ENCODE measurements at places on chromosomes 1 and 21.

DNA sequence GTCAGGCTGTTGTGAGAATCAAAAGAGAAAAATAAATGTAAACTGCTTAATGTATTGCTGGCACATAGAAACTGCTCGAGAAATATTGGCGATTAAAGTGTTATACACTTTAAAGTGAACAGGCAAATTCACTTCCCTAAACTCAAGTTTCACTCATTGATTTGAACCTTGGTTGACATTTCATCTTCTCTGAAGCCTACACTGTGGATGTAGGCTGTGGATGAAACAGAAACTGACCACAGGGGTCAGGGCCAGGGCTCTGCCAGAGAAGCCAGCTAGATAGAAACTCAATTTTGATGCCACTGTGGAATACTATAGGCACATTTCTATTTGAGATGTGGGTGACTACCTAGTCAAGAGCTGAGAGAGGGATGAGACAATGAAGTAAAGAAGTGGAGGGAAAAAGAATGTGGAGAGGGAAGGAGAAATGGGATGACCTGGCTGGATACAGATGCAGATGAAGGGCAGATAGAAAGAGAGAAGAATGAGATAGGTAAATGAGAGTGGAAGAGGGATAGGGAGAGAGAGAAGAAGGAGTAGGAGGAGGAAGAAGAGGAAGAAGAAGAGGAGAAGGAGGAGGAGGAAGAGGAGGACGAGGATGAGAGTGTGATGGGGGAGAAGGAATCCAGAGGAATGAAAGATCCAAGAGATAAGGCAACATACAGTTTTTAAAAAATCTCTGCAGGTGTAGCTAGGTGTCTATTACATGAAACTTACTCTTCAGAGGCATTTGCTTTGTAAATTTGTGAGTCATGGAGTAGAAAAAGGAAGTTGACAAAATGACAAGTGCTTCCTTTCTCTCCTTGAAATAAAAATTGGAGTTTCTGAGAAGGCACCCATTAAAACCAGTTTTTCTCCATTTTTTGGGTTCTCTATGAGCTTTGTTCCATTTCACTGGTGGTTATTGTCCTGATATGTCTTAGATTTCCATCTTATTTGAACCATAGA, 17.4 kb upstream of the CD1D start:
- DNase-seq: no peak

DNA sequence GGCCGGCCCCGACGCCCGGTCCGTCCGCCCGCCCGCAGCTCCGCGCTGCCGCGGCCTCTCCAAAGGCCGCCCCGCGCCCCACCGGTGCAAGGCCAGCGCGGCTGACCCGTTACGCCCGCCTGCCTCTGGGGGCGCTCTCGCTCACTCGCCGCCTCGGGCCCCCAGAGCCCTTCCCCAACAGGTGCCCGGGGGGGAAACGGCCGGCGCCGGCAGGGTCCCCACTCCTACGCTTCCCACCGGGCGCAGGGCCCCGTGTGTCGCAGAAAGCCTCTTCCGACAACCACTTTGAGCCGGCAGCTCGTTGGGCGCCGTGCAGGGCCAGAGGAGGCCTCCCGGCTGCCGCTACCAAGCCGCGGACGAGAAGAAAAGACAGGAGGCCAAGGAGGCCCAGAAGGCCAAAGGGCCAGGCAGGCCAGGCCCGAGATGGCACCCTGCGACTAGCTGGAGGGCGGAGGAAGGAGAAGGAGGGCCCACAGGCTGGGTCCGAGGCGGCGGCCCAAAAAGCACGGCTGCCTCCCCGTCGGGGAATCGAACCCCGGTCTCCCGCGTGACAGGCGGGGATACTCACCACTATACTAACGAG, 64.9 kb upstream of the FCGR2A start:
- DNase-seq: no peak

DNA sequence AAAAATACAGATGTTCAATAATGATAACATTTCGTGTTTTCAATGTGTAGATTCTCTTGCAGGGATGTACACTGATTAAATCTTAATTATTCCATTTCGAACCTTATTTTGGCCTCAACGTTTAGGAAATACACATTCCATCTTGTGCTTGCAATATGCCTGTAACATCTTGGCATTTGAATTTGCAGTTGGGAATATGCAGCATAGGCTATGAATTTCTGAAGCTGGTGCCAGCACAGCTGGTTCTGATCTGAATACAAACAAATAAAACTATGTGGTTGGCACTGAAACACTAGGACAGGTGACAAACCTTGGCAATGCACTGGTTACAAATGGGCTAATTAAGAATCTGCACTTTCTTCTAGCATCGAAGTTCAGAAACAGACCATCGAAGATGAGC, 108.4 kb downstream of the ERG start:
- no peak for DNase-seq

DNA sequence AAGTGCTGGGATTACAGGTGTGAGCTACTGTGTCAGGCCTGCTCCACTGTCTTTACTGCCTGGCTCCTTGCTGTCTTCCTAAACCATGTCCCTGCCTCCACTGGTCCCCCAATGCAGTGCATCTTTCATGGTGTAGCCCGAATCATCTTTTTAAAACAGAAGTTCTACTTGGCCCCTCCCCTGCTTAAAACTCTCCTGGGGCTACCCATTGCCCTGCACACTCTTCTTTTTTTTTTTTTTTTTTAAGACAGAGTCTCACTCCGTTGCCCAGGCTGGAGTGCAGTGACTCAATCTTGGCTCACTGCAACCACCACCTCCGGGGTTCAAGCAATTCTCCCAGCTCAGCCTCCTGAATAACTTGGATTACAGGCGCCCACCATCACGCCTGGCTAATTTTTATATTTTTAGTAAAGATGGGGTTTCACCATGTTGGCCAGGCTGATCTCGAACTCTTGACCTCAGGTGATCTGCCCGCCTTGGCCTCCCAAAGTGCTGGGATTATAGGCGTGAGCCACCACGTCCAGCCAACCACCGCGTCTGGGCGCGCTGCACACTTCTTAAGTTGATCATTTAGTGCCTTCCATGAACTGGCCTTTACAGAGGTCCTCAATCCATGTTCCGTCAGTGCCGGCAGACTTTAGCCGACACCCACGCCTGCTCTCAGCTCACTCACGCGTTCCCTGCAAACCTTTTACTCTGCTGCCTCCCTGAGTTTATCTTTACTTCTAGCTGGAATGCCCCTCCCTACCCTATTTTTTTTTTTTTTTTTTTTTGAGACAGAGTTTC, 2.4 kb downstream of the FCN3 start:
- DNase-seq: no peak

- DNase-seq: no peak
These were observed 211.1 kb downstream of the CAMTA1 start for GRCh38 chr1:6996371-6996770.

All from activated naive CD4-positive, alpha-beta T cell (primary cell).